Adrenal gland (tissue), 19 donors: ENCODE measurements at places on chromosomes 13 and 19.

DNA sequence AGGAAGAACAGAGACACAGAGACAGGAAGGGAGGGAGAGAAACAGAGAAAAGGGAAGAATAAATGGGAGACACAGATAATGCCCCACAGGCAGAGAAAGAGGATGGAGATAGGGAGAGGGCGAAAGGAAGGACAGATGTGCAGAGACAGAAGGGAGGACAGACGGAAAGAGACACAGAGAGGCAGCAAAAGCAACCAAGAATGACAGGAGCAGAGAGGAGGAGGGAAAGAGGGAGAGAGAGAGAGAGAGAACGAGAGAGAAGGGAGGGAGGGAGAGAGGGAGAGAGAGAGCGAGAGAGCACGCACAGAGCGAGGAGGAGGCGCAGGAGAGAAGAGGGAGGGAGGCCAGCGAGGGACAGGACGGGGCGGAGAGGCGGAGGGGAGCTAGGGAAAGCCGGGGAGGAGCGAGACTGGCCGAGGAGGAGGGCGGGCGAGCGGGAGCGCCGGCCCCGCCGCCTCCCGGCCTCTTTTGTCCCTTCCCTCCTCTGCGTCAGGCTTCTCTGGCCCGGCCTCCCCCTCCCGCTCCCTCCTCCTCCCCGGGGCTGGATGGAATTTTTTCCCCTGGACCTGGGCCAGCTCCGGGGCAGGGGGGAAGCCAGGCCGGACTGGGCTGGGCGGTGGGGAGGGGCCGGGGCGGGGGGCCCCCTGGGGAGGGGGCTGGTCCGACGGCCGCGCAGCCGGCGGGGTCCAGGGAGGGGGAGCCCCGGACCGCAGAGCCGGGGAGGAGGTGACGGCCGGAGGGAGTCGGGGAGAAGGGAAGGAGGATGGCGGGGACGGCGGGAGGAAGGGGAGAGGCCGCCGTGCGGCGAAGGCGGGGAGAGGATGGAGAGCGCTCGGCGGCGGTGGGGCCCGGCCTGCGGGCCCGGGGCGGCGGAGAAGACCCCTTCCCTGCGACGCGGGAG lies 4.2 kb upstream of the SPACA6 start:
- DNase-seq: peak; percentile 94

DNA sequence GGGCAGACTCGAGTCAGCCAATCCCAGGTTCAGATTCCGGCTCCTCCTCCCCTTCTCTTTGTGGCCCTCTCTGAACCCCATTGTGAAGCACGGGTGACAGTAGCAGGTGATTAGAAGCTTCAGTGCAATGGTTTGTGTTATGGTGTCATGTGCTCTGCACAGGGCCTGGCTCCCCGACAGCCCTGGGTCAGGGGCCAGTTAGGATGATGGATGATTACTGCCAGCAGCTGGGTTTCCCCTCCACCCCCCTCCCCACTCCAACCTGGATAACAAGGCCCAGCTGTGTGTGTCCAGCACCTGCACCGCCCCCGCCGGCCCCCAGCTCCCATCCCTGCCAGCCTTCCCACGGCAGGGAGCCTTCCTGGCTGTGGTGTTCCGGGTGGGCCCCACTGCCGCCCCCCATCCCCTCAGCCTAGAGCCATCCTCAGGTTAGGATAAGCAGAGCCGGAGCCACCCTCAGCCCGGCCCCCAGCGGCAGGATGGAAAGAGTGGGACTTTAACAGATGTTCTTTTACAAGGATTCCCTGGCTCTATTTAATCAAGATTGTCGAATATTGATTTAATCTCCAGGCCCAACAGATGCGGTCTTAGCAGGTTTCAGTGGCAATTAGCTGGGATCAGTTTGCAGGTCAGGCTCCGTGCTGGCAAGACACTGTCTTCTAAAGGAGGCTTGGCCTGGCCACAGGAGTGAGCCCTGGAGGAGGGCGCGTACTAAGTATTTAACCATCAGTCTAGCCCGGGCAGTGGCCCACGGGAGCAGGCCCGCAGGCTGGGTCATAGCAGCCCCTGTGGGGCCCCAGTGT lies 156.2 kb downstream of the SIPA1L3 start:
- DNase-seq: no peak

DNA sequence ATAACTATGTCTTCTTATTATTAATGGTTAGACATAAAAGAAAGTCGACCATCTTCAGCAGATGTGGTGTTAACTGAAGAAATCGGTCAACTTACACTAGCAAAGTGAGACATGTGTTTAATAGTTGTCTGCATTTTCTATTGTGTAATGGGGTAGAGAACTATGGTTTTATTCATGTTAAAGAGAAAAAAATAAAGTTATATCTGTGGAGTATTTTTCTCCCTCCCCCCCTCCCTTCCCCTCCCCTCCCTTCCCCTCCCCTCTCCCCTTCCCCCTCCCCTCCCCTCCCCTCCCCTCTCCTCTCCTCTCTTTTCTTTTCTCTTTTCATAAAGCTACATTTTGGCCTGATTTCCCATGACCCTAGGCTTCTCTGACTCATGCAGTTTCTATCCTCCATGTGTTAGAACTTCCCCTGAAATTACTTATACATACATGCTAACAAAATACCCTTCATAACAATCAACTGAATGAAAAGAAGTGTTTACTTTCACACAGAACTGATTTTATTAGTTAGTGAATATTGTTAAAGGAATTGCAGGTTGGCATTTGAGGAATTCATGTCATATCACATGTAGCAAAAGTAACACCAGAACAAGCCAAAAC lies 1431.0 kb upstream of the ATXN8OS start:
- no peak for DNase-seq

DNA sequence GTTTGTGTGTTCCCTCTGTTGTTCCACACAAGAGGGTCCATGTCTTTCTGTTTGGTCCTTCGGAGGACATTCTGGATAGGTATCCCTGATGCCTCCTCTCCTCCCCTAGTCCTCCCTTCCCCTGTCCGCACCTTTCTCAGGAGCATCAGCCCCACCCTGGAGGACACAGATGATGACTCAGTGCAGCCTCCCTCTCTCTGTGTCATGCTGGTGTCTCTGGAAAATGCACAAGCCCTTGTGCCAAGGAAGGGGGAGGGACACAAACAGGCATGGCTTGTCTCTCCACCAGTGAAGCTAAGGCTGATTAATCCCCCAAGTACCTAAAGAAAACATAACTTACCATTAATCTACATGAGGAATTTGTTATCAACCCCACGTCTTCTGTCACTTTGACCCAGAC lies 16.2 kb upstream of the TNFRSF19 start:
- no peak for DNase-seq

GRCh38 chr19:5424192-5424973 lies 30.8 kb upstream of the ZNRF4 start:
- no peak for DNase-seq
